ENCODE measurements at places on chromosomes 11 and 22. TPM values are rescaled to one million over a fixed set of nuclear protein-coding genes. Genes with fewer than 3 reads are reported as not detected.

GRCh38 chr11:15617126-15617525, 502.4 kb downstream of the INSC start:
- DNase-seq = no peak

THY1 gene
- polyA plus RNA-seq = 65.2 TPM

DNA sequence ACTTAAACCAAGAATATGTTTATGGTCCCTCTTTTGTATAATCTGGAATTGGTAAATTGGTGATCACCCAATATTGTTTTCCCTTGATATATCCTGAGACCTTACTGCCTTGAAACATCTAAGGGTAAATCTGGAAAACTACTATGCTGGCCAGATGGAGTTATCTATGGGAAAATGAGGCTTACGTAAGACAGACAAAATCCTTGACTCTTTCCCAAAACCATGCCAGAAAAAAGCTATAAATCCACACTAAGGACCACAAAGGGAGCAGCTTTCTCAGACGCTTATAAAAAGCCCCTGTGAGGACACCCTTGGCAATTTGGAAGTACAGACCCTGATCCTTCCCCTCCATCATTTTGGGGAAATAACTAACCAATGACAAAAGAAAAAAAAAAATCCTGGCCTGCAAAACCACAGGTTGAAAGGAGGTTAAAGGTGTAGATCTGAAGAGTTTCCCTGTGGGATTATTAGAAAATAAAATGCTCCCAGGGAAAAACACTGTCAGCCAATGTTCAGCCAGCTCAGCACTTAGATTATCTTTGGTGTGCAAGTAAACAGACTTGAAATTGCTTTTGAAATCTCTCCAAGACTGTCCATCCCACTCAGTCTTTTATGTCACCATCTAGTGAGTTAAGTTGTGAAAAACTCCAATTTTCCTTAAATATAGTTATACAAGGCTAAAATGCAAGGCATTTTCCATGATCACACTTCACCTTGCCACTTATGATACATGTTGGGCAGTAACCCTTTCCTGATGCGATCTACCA, 6.6 kb upstream of the AMBRA1 start:
- DNase-seq = no peak

DNA sequence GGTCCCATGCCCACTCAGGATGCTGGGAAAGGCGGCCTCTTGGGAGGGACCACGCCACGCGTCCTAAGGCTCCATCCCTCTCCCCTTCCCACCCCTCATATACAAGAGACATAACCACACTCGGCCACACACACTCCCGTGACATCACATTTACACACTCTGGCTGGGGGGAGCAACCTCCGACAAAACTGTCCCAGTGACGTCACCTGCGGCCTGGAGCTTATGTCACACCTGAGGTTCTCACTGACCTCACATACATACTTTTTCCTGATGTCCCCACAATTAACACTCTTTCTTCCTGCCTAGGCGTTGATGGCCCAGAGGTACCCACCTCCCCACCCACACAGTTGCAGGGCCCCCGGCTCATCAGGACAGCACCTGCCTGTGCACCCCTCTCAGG, 1.9 kb downstream of the ELFN2 start:
- no peak for DNase-seq

DNA sequence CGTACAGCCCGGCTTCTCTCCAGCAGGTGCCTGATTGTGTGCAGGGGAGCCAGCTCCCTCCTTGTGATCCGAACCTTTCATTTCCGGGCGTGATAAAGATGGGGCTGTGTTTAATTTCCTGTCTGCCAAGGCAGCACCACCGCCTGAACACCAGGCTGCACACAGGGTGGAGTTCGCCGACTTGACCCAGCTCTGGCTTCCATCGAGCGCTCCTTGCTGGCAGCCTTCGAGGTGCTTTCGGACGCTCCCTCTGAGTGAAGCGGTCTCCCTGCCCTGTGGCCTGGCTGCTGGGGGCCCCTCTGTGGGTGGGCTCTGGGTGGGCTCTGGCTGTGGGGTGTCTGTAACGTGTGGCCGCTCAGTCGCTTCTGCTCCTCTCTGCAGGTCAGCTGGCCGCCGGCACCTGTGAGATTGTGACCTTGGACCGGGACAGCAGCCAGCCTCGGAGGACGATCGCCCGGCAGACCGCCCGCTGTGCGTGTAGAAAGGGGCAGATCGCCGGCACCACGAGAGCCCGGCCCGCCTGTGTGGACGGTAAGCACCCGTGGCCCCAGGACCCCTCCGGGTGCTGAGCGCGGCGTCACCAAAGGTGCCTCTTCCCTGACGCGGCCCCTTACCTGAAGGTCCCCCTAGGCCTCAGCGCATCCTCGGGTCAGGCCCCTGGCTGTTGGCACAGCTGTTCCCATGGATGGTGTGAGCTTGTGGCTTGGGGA, 1181.3 kb downstream of the BRD1 start:
- no peak for DNase-seq

- DNase-seq = no peak
Observed at GRCh38 chr22:41513391-41513790, 30.9 kb downstream of the POLR3H start.

- no peak for DNase-seq
Observed at GRCh38 chr11:36235750-36236149, 53.5 kb downstream of the COMMD9 start.

DNA sequence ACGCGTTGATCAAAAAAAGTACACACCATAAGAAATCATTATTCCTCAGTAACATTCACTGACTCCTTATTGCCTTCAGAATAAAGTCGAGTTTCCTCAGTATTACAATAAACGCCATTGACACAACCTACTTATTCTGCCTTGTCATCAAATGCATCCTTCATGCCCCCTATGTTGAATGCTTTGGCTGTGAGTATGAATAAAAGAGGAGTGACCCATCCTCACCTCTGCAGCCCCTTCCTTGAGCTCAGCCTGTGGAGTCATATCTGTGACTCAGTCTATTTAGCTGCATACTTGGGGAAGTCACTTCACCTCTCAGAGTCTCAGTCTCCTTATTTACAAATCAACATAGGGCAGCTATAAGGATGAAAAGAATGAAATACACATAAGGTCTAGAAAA, 65.1 kb downstream of the USP35 start:
- DNase-seq = no peak

GRCh38 chr11:113649311-113649710, 56.8 kb downstream of the TMPRSS5 start:
- DNase-seq = no peak

GRCh38 chr11:16859651-16860050, 121.2 kb downstream of the C11orf58 start:
- DNase-seq = no peak

PANX3 gene
- polyA plus RNA-seq = not detected

GRCh38 chr11:110519796-110520195, 90.0 kb downstream of the FDX1 start:
- no peak for DNase-seq

CEP126 gene
- polyA plus RNA-seq = 6.7 TPM

CCDC157 gene
- 5.5 TPM for polyA plus RNA-seq

MICALL1 gene
- 26.2 TPM for polyA plus RNA-seq

SLC37A2 gene
- 2.4 TPM for polyA plus RNA-seq

AMBRA1 gene
- polyA plus RNA-seq = 25.3 TPM

ACCS gene
- polyA plus RNA-seq = 48.0 TPM

GAB4 gene
- not detected for polyA plus RNA-seq

DNA sequence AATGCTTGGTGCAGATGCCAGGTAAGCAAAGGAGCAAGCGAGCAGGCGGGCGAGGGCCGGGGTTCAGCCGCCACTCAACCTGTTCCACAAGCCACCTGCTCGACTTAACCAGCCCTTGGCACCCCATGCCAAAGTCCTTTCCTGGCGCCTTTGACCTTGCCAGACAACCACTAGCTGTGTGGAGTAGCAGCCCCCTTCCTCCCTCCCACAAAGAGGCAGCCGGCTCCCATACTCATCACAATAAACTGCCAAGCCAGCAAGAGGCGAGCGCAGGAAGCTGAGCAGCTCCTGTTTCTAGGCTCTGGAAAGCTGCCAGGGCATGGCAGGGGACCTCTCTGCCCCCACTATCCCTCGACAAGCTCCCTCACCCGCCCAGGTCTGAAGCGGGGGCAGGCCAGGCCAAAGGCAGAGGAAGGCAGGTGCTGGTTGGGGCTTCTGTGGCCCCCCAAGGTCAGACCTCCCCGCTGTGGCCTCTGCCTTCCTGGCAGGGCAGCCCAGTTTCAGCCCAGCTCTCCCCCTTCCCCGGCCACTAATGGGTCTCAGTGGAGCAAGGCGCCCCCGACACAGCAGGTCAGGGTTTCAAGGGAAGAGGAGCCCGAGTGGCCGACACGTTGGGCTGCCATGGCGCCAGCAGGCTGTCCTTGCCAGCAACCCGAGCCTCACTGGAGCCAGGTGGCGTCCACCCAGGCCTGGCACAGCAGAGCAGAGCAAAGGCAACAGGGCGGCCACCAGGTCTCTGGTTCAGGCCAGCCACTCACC, 15.3 kb downstream of the MACROD1 start:
- DNase-seq = no peak

C11orf65 gene
- 3.4 TPM for polyA plus RNA-seq

- no peak for DNase-seq
Observed at GRCh38 chr11:44559207-44559939, 6.1 kb upstream of the CD82 start.

- no peak for DNase-seq
Observed at GRCh38 chr11:45648931-45649330, 16.5 kb downstream of the CHST1 start.

DNA sequence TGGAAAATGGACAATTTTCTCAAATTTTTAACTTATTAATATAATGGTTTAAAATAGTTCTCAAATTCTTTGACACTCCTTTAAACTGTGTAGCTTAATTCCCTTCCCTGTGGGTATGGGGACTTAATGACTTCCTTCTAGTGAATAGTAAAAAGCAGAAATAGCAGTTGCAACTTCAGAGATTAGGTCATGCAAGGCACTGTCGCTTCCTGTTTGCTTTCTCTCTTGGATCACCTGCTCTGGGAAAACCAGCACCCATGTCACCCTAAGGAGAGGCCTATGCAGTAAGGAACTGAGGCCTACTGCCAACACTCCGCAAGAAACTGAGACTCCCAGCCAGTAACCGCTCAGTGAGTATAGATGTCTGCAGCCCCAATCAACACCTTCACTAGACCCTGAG, 5.5 kb upstream of the PANX3 start:
- no peak for DNase-seq

ZNF70 gene
- polyA plus RNA-seq = 8.1 TPM

GRCh38 chr11:27812341-27812740, 112.1 kb upstream of the BDNF start:
- DNase-seq = no peak

- peak; percentile 71 for DNase-seq
Observed at GRCh38 chr11:44950625-44951476, at the start of gene TP53I11. Gene TP53I11 (minus strand): TSS chr11:44950883. CDS start chr11:44938335, 12,548 bp downstream.

- no peak for DNase-seq
Observed at GRCh38 chr11:64863391-64864060, 14.9 kb downstream of the EHD1 start.

GRCh38 chr11:40506226-40506625, 953.2 kb downstream of the LRRC4C start:
- DNase-seq = no peak

DNA sequence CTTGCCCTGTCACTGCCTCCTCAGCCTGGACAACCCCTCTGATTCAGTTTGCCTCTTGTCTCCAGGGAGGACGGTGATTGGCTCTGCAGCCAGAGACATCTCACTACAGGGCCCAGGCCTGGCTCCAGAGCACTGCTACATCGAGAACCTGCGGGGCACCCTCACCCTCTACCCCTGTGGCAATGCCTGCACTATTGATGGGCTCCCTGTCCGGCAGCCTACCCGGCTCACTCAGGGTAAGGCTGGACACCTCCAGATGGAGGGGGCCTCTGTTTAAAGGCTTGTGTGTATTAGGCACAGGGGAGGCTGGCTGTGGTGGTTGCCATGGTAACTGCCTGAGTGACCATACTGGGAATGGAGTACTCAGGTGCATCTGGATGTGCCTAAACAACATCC, 8.6 kb downstream of the PHLDB1 start:
- DNase-seq = no peak

PIWIL4 gene
- polyA plus RNA-seq = 4.7 TPM

MMP7 gene
- polyA plus RNA-seq = 26.0 TPM

DNA sequence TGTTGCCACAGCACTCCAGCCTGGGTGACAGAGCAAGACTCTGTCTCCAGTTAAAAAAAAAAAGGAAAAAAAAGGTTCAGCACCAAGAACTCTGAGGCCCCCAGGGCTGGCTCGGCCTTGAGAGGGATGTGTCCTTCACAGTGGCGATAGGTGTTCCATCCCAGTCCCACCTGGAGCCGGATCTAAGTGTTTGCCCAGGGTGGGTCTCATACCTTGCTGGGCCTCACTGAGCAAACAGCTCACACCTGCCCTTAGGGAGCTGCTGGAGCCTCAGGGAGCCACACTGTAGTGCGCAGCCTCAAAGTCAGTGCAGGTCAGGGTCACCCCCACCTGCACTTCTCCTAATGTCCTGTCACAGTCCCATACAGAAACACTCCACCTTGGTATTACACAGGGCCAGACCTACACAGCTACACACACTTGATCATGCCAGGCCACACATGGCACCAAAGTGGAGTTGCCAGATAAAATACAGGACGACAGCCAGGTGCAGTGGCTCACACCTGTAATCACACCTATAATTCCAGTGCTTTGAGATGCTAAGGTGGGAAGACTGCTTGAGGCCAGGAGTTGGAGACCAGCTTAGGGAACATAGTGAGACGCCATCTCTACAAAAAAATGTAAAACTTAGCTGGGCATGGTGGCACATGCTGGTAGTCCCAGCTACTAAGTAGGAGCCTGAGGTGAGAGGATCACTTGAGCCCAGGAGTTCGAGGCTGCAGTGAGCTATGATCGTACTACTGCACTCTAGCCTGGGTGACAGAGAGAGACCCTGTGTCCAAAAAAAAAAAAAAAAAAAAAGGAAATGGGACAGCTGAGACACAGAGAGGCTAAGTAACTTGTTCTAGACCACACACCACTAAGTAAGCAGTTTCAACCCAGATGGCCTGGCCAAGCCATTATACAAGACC, 7.3 kb downstream of the STARD10 start:
- DNase-seq = no peak

GRCh38 chr22:23784215-23784732, 2.5 kb upstream of the SMARCB1 start:
- DNase-seq = no peak

MRGPRF gene
- polyA plus RNA-seq = 18.9 TPM

SPINDOC gene
- polyA plus RNA-seq = 31.3 TPM

RBFOX2 gene
- polyA plus RNA-seq = 143 TPM

DNA sequence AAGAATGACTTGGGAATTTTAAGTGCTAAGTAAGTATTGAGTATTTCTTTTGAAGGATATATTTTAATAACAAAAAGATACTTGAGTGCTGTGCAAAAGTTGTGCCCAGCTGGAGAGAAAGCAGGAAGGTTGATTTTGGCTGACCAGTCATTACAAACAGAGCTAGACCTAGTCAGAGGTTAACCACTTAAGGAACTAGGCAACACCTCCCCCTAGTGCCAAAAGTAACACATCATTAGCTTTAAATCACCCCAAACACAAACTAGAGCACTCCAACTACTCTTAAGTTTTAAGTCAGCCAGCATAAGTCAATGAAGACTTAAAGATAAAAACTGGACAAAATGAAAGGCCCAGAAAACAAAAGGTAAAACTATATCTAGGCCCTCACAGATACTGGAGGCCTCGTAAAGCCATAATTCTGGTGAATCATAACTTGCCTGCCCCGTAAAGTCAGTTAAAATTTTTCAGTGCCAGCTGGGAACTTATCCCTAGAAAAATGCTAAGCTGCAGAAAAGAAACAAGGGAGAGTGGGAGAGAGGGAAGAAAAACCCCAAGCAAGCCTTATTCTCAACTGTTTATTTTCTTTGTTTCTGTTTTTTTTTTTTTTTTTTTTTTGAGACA, 4.6 kb downstream of the TMEM9B start:
- peak; percentile 78 for DNase-seq

Measured in left kidney (tissue), 8 donors.